ENCODE measurements at places on chromosomes 1 and 21.

DNA sequence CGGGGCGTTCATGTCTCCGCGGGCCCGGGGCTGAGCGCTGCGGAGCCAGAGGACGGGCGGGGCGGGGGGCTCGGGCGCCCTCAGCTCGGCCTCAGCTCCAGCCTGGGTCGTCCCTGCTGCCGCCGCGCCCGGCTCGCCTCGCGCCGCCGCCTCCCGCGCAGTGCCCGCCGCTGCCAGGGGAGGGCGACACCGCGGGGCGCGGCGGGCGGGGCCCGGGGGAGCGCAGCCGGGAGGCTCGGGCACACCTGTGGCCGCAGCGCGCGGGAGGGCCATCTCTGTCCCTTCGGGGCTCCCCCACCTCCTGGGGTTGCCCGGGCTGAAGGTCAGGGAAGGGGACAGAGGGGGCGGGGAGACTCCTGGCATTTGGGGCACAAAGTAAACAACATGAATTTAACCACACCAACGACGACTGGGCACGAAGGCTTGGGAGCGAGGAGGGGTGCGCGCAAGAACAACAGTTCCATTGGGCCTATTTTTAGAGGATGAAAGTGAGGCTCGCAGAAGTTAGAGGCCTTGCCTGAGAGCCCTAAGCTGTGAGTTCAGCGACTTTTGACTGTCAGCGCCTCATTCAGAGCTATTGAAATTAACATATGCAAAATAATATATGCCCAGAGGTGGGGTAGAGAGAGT, at the start of gene FAM131C:
FAM131C (minus strand) TSS at position 162 of the 630 bp plus-strand sequence. CDS start 209 bp downstream, outside the sequence.
- DNase-seq: no peak

DNA sequence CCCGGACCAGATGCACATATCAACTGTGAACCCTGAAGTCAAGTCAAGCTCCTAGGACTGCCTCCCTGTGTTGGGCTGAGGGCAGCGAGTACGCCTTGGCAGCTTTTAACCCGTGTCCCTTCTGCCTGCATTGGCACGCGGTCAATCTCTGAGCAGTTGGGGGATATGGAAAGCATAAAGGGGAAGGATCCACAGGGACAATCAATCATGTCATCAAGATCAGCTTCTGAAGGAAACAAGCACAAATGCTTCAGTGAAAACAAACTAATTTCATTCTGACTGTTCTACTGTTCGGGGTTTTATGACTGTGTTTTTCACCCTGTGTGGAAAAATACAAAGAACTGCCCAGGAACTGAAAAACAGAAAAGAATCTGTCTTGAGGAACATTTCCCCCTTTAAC, 106.2 kb downstream of the RUNX1 start:
- no peak for DNase-seq

- DNase-seq: no peak
These were observed 21.4 kb downstream of the WNT4 start for GRCh38 chr1:22121421-22121911.

GRCh38 chr1:82562448-82562847, 761.7 kb downstream of the ADGRL2 start:
- no peak for DNase-seq

All from left renal pelvis (tissue), 4 donors.